ENCODE measurements at places on chromosomes 16 and 17. TPM values are rescaled to one million over a fixed set of nuclear protein-coding genes. Genes with fewer than 3 reads are reported as not detected.
A peak's percentile ranks its signal among the peaks of the same experiment; 100 is the strongest.

The SOX9 gene
- 0.64 TPM for total RNA-seq

DNA sequence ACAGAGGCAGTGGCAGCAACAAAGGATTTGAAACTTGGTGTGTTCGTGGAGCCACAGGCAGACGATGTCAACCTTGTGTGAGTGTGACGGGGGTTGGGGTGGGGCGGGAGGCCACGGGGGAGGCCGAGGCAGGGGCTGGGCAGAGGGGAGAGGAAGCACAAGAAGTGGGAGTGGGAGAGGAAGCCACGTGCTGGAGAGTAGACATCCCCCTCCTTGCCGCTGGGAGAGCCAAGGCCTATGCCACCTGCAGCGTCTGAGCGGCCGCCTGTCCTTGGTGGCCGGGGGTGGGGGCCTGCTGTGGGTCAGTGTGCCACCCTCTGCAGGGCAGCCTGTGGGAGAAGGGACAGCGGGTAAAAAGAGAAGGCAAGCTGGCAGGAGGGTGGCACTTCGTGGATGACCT lies 25.5 kb downstream of the STH start:
- H3K36me3 ChIP-seq: no peaks in the 10 kb centered on the region
- H3K27ac ChIP-seq: no peak overlapping the region
- peaks cover 16% of the 10 kb centered on the region for H3K4me1 ChIP-seq
- DNase-seq: no peak
- no peak overlapping the region for H3K4me3 ChIP-seq

The NEUROD2 gene
- total RNA-seq: not detected

The LITAFD gene
- not detected for total RNA-seq

The CTRL gene
- total RNA-seq: not detected

GRCh38 chr16:15811481-15812400 lies 45.1 kb downstream of the MYH11 start:
- peak; percentile 35 for DNase-seq
- peaks cover 13% of the 10 kb centered on the region for H3K4me1 ChIP-seq
- no peaks in the 10 kb centered on the region for H3K36me3 ChIP-seq
- H3K4me3 ChIP-seq: no peak overlapping the region
- peaks cover 4% of the 10 kb centered on the region for H3K27me3 ChIP-seq
- H3K27ac ChIP-seq: peak overlapping the region; percentile 45

DNA sequence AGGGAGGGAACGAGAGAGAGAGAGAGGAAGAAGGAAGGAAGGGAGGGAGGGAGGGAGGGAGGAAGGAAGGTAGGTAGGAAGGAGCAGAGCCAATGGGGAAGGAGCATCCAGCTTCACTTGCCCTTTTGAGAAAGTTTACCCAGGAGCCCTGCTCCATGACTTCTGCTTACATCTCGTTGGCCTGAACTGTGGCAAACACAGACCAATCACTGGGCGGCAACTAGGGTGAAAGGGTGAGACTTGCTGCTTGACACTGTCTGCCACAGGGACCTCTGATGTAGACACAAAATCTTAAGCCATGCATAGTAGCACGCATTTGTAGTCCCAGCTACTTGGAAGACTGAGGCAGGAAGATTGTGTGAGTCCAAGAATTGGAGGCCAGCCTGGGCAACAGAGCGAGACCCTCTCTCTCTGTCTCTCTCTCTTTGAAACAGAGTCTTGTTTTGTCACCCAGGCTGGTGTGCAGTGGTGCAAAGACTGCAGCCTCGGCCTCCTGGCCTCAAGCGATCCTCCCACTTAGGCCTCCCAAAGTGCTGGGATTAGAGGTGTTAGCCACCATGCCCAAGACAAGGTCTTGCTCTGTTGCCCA lies 19.5 kb upstream of the TUBG2 start:
- no peak overlapping the region for H3K4me3 ChIP-seq
- H3K36me3 ChIP-seq: no peaks in the 10 kb centered on the region
- no peak for DNase-seq
- H3K27me3 ChIP-seq: no peaks in the 10 kb centered on the region
- H3K4me1 ChIP-seq: no peaks in the 10 kb centered on the region
- no peak overlapping the region for H3K27ac ChIP-seq

- peaks cover 33% of the 10 kb centered on the region for H3K4me1 ChIP-seq
- no peak for DNase-seq
- no peak overlapping the region for H3K27ac ChIP-seq
- H3K36me3 ChIP-seq: no peaks in the 10 kb centered on the region
Measured at GRCh38 chr16:53771655-53772497, 67.9 kb downstream of the FTO start.

The EPOP gene
- 0.75 TPM for total RNA-seq

The TSPAN10 gene
- total RNA-seq: 0.26 TPM

DNA sequence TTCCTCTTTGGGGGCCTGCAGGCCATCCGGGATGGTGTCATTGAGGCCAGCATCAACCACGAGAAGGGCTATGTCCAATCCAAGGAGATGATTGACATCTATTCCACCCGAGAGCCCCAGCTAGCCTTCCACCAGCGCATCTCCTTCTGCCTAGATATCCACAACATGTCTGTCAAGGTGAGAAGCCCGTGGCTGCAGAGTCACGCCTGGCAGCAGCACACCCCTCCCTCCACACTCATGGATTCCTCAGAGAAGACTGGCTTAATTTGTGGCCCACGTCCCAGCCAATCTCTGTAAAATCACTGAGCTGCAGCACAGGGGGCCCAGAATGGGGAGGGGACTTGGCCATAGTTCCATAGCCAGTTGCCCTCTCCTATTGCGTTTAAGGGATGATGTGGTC lies 15.6 kb downstream of the PSMD3 start:
- H3K36me3 ChIP-seq: peaks cover 69% of the 10 kb centered on the region
- no peaks in the 10 kb centered on the region for H3K27me3 ChIP-seq

GRCh38 chr17:27506348-27507218 lies 50.3 kb downstream of the KSR1 start:
- H3K27me3 ChIP-seq: no peaks in the 10 kb centered on the region
- no peak overlapping the region for H3K4me3 ChIP-seq
- peaks cover 7% of the 10 kb centered on the region for H3K4me1 ChIP-seq
- DNase-seq: no peak

DNA sequence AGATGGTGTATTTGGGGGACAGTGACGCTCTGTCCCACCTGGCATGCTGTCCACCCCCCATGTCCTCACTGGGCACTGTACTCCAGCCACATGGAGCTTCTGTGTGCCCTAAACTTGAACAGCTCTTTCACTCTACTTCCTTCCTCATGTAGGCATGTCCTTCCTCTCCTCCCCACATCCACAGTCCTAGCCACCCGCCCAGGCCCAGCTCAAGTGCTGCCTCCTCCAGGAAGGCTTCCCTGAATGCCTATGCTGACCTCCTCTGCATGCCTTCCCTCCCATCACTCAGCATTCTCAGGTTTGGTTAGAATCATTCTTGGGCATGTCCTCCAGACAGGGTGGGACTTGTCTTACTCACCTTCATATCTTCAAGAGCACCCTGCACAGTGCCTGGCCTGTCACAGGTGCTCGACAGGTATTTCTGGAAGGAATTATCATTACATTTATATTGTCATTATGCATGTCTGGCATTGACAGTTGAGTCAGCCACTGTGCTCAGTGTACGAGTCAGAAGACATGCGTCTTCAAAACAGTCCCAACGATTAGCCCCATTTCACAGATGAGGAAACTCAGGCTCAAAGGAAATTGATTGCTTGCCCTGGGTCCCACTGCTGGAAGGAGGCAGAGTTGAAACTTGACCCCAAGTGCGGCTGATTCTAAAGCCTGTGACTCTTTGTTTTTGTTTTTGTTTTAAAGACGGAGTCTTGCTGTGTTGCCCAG lies 42.1 kb upstream of the TOB1 start:
- H3K4me1 ChIP-seq: peaks cover 25% of the 10 kb centered on the region
- DNase-seq: no peak
- peak overlapping the region; percentile 80 for H3K27ac ChIP-seq
- H3K36me3 ChIP-seq: no peaks in the 10 kb centered on the region
- H3K27me3 ChIP-seq: no peaks in the 10 kb centered on the region

The CCDC154 gene
- not detected for total RNA-seq

The CMIP gene
- 5.1 TPM for total RNA-seq

The KRTAP2-3 gene
- not detected for total RNA-seq

The SCARF1 gene
- 4.8 TPM for total RNA-seq

The RASD1 gene
- 140 TPM for total RNA-seq

The CBLN1 gene
- total RNA-seq: 0.18 TPM

GRCh38 chr17:36496018-36496789 lies 9.7 kb downstream of the ZNHIT3 start:
- no peaks in the 10 kb centered on the region for H3K27me3 ChIP-seq
- no peak for DNase-seq
- no peaks in the 10 kb centered on the region for H3K4me1 ChIP-seq
- H3K4me3 ChIP-seq: no peak overlapping the region
- no peak overlapping the region for H3K27ac ChIP-seq
- peaks cover 86% of the 10 kb centered on the region for H3K36me3 ChIP-seq

The MT1M gene
- 10.0 TPM for total RNA-seq

- no peak for DNase-seq
- H3K4me3 ChIP-seq: peak overlapping the region; percentile 60
- no peaks in the 10 kb centered on the region for H3K27me3 ChIP-seq
- H3K27ac ChIP-seq: peak overlapping the region; percentile 99
Measured at GRCh38 chr17:44171931-44172455, 1.5 kb downstream of the ASB16 start.

GRCh38 chr16:27238016-27238587 lies 30.5 kb downstream of the NSMCE1 start:
- no peaks in the 10 kb centered on the region for H3K27me3 ChIP-seq
- DNase-seq: no peak

GRCh38 chr16:67091906-67092566 lies 17.7 kb upstream of the PHAF1 start:
- no peak overlapping the region for H3K4me3 ChIP-seq
- no peaks in the 10 kb centered on the region for H3K27me3 ChIP-seq
- DNase-seq: no peak
- no peak overlapping the region for H3K27ac ChIP-seq
- peaks cover 3% of the 10 kb centered on the region for H3K36me3 ChIP-seq

The TBC1D3L gene
- 4.3 TPM for total RNA-seq

GRCh38 chr17:59355030-59355701 lies 23.7 kb downstream of the YPEL2 start:
- no peaks in the 10 kb centered on the region for H3K27me3 ChIP-seq
- no peaks in the 10 kb centered on the region for H3K36me3 ChIP-seq
- peak overlapping the region; percentile 97 for H3K27ac ChIP-seq
- peaks cover 93% of the 10 kb centered on the region for H3K4me1 ChIP-seq
- H3K4me3 ChIP-seq: no peak overlapping the region

- no peak for DNase-seq
- no peaks in the 10 kb centered on the region for H3K36me3 ChIP-seq
- H3K4me1 ChIP-seq: peaks cover 64% of the 10 kb centered on the region
- H3K4me3 ChIP-seq: peak overlapping the region; percentile 24
Measured at GRCh38 chr17:50954641-50955121, 88.5 kb upstream of the TOB1 start.

The GGT6 gene
- total RNA-seq: not detected

GRCh38 chr16:87551487-87551886 lies 50.8 kb upstream of the JPH3 start:
- no peak for DNase-seq
- H3K27me3 ChIP-seq: no peaks in the 10 kb centered on the region
- H3K36me3 ChIP-seq: no peaks in the 10 kb centered on the region

- H3K4me3 ChIP-seq: no peak overlapping the region
- no peak overlapping the region for H3K27ac ChIP-seq
- no peak for DNase-seq
- no peaks in the 10 kb centered on the region for H3K36me3 ChIP-seq
- H3K4me1 ChIP-seq: peaks cover 20% of the 10 kb centered on the region
Measured at GRCh38 chr17:82710499-82711232, 5.8 kb upstream of the FN3KRP start.

DNA sequence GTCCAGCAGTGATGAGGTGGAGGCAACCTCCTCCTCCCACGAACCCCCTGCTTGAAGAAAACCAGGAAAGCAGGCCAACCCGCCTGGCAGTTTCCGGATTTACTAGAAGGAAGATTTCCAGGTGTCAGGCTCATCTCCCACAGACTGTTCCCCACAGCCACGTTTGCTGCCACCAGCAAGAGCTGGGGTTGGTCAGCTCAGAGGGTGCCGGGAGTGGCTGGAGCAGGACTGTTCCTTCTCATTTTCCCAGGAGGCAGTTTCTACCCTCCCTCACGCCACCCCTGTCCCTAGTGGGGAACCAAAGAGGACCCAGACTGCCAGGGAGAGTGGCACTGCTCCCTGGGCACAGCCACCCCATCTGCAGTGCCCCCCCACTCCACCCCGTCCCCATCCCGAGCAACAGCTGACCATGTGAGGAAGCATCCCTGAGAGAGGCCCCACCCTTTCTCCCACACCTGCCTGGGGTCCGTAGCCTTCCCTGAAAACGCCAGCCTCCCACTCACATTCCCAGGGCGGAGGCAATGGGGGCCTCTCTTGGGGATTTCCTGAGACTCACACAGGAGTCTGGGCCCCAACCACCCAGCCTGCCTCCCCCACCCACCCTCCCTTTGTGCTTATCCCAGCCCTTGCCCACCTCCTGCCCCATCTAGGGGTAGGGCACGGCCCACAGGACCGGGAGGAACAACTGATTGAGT lies 5.9 kb downstream of the KRT17 start:
- DNase-seq: no peak
- no peaks in the 10 kb centered on the region for H3K36me3 ChIP-seq
- no peaks in the 10 kb centered on the region for H3K4me1 ChIP-seq
- no peaks in the 10 kb centered on the region for H3K27me3 ChIP-seq
- no peak overlapping the region for H3K27ac ChIP-seq

DNA sequence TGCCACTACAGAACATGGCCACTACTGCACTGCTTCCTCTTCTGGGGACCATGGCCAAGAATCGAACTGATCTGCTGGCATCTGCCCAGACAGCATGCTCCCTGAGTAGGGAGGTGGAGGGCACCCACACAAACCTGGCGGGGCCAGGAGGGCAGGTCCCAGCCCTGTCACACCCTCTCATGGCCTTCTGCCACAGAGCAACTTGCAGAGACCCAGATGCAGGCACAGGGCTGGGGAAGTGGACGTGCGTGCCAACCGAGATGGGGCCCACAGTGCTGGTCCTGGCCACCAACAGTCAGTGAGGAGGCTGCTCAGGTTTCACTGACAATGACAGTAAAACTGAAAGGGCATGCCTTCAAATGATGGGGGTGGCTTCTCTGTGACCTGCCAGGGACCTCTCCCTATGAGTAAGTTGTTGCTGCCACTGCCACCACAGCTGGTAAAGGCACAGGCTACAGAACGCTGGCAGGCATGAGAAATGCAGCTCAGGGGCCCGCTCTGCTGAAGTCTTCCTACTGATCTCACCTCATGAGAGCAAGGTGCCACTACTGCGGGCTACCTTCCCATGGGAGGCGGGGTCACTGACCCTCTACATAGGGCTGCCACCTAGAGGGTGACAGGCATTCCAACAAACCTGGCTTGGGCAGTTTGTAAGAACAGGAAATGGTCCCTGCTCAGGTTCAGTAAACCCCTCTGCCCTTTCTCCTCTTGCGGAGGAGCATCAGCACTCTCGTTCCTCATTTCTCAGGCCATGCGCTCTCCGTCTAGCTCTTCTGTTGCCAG lies 15.5 kb downstream of the HIC1 start:
- no peaks in the 10 kb centered on the region for H3K27me3 ChIP-seq
- H3K27ac ChIP-seq: peak overlapping the region; percentile 82
- peaks cover 12% of the 10 kb centered on the region for H3K36me3 ChIP-seq
- no peak overlapping the region for H3K4me3 ChIP-seq
- DNase-seq: no peak

- no peak for DNase-seq
- H3K27ac ChIP-seq: peak overlapping the region; percentile 74
- no peaks in the 10 kb centered on the region for H3K27me3 ChIP-seq
- H3K4me1 ChIP-seq: peaks cover 5% of the 10 kb centered on the region
- peak overlapping the region; percentile 59 for H3K4me3 ChIP-seq
- no peaks in the 10 kb centered on the region for H3K36me3 ChIP-seq
Measured at GRCh38 chr17:7922269-7922844, 6.3 kb upstream of the RNF227 start.
